ENCODE measurements at places on chromosomes 11 and 22. TPM values are rescaled to one million over a fixed set of nuclear protein-coding genes. Genes with fewer than 3 reads are reported as not detected.

The ESAM gene
- total RNA-seq = 0.06 TPM

The HDHD5 gene
- total RNA-seq = 53.4 TPM

The WNT7B gene
- not detected for total RNA-seq

The SMARCB1 gene
- 77.1 TPM for total RNA-seq

The EPS8L2 gene
- total RNA-seq = 10.9 TPM

The ACR gene
- not detected for total RNA-seq

The TUB gene
- total RNA-seq = 5.3 TPM

GRCh38 chr11:1924181-1924580, 4.7 kb downstream of the TNNT3 start:
- no peak for DNase-seq

DNA sequence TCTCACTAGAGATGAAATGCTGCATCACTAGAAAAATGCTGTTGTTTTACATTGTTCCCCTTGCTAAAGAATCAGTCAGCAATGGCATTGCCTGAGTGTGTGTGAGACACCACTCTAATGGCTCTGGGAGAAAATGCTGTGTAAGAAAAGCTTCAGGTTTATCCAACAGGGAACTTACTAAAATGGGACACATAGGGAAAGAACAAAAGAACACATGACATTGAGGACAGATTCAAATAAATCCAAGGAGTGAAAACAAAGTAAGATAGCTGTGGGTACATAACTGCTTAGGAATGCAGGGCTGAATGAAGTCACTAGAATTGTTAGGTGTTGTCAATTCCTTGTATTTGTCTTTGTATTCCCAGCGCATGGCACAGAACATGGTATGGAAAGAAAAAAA, 24.2 kb downstream of the BLID start:
- DNase-seq = no peak

- no peak for DNase-seq
Measured at GRCh38 chr11:128520206-128520887, 67.0 kb downstream of the ETS1 start.

DNA sequence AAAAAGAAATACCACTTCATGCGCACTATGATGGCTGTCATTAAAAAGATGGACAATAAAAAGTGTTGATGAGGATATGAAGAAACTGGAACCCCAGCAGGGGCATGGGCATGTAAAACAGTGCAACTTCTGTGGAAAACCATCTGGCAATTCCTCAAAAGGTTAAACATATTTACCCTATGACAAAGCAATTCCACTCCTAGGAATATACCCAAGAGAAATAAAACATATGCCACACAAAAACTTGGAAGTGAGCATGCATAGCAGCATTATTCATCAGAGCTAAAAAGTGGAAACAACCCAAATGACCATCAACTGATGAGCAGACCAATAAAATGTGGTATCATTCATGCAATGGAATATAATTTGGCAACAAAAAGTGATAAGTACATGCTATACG, 50.1 kb downstream of the LRRC32 start:
- DNase-seq = peak; percentile 64

DNA sequence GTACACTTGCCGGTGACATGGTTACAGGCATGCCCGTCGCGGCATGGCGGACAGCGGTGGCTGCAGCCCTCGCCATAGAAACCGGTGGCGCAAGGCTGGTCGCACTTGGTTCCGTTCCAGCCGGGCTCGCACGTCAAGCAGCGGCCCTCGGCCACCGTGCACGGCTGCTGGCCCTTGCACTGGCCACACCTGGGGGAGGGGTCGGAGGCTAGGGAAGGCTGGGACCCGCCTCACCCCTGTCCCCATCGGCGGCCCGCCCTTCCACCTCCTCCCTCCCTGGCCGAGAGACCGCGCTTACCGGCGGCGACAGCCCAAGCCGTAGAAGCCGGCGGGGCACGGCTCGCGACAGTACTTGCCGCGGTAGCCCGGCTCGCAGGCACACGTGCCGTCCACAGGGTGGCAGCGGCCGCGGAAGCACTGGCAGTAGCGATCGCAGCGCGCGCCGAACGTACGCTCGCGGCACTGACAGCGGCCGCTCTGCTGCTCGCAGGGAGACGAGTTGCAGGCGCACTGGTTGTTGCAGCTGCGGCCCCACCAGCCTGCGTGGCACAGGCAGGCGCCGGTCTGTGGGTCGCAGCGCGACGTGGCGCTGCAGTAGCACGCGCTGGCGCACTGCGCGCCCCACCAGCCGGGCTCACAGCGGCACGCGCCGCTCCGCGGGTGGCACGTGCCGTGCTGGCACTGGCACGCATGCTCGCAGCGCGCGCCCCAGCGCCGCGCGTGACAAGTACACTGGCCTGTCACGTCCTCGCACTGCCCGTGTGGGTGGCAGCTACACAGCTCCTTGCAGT, 6.7 kb downstream of the SCARF2 start:
- DNase-seq = no peak

- no peak for DNase-seq
Measured at GRCh38 chr11:68936358-68936636, 32.6 kb downstream of the IGHMBP2 start.

DNA sequence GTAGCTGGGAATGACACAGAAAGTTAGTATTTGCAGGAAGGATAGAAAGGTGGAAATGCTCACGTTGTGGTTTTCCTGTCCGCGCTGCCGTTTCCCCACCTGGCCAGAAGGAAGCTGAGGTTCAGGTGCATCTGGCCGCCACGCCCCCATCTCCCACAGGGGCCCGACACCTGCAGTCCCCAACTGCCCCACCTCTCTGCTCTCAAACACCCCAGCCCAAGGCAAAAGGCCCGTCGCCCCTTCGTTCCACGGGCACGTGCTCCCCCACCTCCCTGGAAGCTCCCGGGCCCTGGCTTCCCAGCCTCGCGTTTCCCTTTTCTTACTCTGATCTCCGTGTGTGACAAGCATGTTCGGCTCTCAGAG, 985.1 kb downstream of the BRD1 start:
- DNase-seq = no peak
